Fibroblast of pulmonary artery (primary cell): ENCODE measurements at places on chromosomes 12 and 14.
A peak's percentile ranks its signal among the peaks of the same experiment; 100 is the strongest.

GRCh38 chr12:128823216-128823915 lies 392 bp downstream of the SLC15A4 start:
- DNase-seq, result no peak

GRCh38 chr12:3304436-3305165 lies 186.4 kb upstream of the PRMT8 start:
- peak; percentile 51 for DNase-seq

DNA sequence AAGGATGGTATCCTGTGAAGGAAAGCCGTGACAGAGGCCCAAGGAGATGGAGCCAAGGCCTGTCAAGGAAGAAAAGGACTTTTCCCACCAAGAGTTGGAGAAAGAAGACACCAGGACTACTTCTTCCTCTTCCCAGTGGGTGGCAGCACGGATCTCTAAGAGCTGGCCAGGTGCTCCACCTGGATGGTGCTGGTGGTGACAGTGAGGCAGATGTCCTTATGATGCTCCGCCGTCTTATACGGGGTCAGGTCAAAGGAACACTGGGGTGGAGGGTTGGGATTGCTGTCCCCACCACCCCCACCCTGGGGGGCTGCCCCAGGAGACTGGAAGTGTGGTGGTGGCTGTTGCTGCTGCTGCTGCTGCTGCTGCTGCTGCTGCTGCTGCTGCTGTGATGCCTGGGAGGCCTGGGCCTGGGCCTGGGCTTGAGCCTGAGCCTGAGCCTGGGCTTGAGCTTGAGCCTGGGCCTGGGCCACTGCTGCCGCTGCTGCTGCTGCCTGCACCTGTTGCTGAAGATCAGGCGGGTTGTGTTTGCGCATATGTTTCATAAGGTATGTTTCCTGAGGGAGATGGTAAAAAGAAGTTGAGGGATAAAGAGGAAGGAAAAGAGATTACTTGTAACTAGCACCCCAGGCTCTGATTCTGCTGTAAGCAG lies 4.8 kb upstream of the ING4 start:
- no peak for DNase-seq

DNA sequence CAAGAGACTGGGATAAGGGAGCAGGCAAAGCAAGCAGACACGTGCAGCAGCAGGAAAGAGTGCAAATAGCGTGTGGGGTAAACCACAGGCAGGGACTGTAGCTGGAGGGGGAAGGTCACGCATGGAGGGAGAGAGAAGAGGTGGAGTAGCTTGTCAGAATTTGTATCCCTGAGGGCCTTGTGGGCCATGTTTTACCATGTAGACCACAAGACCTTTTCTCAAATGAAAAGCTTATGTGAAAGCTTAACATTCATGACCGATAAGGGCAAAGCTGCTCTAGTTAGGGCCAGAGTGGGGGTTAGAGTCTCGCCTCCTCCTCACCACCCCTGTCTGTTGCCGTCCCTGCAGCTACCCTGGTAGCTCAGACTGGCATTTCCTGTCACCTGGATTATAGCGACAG lies 152.9 kb upstream of the E2F7 start:
- DNase-seq, result no peak

DNA sequence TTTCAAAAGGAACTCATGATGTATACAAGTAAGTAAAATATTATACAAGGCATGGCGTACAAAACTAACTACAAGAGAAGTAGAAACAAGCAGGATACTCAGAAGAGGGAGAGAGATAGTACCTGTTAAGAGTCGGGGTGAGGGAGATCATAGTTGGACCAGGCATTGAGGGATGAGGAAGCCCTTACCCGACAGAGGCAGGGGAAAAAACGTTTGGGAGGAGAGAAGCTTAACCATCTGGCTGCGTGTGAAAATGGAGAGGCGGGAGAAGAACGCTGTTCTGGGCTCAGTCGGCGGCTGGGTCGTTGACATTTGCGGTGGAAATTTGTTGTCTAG lies 575 bp upstream of the FMNL3 start:
- no peak for DNase-seq

GRCh38 chr12:4278329-4279197 lies 5.0 kb downstream of the CCND2 start:
- no peak for DNase-seq
